SHP77 treated with DMSO at 0.1 percent for 48 hours (cell line): ENCODE measurements at places on chromosomes 6 and 20.

DNA sequence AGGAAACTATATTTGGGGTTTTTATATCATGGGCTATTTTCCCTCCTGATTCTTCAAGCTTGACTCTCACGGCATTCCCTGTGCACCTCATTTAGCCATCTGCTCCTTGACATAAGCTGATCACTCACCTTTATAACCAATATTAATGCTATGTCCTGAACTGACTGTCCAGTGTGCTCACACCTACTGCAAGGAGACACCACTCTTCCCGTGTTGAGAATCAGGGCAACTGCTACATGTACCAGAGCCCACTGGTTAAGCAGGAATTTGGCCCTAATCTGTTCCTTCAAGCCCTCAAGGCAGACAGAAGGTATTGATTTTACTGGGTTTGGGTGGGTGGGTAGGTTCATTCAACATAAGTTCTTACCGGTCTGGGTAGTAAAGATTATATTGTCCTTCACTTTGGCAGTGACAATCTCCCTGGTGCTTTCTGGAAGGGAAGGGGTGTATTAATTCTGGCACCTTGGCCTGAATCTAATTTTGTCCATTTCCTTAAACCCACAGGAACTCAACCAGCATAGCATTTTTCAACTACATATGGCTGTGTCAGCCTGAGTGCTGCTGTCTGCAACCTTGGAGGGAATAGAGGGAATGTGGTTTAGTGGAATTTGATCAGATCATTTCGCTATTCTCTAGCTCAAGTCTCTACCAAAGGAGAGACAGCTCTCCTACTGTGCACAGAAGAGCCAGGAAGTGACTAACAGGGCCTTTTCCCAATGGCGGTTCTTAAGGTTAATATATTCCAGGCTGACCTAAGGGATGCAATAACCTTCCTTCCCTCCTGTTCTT lies 293.2 kb downstream of the BTBD9 start:
- DNase-seq, result no peak

- DNase-seq, result peak; percentile 5
These were observed 12.0 kb upstream of the ABRACL start for GRCh38 chr6:139016337-139017213.

DNA sequence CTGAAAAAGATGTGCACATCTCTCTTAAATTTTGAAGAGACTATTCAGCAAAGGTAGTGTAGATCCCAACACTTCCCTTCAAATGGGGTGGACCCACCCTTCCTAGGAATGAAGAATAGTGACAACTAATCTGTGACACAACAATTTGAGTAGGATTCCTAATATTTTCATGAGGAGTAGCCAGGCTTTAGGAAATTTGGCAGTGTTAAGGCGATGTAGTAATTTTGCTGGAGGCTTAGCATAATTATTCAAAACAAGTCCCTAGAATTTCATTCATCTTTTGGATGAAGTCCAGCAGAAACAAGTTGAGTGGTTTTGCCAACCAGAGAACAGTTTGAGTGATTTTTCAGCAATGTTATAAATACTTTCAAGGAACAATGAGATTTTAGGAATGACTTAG lies 52.4 kb downstream of the ELOVL4 start:
- DNase-seq, result no peak

DNA sequence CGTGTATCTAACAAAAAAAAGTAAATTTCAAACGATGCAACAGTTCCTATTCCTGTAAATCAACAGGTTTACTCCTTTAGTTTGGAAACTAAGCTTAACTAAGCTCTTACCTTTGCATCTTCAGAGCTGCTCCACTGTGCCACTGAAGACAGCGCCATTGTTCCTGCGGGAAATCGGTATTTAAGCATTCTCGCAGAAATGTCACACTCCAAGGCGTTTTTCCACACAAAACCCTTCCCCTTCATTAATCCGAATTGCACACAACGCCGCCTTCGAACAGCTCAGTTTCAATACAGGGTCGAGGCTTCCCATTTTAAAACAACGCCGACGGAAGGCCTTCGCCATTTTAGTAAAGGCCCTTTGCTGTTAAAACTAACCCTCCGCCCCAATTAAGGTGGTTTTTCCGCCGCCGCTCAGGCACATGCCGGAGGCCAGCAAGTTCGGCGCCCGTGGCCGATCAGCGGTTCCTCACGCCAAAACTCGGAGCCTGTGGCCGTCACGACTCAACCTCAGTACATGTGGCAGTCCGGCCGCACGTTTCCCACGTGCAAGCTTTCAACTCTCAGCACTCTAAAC lies 35.4 kb upstream of the SYNCRIP start:
- no peak for DNase-seq

DNA sequence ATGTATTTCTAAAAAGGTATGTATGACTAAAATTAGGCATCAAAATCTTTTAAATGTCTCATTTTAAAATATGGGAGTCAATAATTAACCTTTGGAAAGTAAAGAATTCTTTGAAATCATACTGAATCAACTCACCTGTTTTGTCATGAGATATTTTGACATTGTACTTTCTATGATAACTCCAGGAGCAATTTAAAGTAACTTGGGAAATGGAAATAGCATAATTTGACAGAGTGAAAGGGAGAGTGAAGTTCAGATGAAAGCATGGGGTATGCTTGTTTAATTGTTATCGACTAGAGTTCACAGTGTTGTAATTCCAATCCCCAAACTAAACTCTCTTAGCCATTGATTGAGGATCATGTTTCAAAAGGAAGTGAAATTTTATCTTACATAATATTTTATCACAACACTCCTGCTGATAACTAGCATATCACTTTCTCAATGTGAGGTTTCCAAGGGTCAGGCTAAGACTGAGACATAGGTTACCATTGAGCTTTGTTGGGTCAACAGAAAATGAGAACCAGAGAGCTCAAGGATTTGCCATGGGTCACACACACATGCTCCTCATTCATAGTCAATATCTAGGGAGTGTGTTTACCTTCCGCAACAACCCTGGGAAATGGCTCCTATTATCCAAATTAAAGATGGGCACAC lies 2.3 kb downstream of the GSTA1 start:
- no peak for DNase-seq

DNA sequence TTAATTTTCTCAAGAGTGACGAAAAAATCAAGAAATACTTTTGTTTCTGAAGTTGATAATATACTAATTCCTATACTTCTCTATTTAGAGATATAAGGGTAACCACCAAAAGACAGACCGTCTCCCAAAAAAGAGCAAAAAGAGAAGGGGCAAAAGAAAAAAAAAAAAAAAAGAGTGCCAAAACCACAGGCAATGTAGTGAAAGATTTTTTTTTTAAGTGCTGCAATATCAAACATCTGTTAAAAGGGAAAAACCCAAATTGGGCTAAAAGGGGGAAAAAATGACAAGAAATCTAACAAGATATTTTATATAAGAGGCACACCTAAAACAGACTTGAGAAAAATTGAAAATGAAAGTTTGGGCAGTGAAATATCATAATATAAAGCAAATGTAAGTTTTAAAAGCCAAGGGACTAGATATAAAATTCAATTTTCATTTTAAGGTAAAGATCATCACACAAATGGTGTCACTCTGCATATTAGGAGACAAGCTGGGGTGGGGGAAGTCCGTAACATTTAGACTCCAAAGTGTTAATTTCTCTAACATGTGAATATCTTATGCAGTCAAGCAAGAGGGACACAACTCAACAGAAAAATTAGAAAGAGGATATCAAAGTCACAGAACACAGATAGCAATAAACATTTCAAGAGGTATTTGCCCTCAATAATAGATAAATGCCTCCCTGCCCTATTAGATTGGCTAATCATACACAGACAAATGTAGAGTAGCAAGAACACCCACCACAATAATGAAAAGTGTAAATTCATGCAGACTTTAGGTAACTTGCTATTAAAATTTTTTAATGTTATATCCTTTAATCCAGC lies 9.1 kb downstream of the C6orf52 start:
- DNase-seq, result no peak

DNA sequence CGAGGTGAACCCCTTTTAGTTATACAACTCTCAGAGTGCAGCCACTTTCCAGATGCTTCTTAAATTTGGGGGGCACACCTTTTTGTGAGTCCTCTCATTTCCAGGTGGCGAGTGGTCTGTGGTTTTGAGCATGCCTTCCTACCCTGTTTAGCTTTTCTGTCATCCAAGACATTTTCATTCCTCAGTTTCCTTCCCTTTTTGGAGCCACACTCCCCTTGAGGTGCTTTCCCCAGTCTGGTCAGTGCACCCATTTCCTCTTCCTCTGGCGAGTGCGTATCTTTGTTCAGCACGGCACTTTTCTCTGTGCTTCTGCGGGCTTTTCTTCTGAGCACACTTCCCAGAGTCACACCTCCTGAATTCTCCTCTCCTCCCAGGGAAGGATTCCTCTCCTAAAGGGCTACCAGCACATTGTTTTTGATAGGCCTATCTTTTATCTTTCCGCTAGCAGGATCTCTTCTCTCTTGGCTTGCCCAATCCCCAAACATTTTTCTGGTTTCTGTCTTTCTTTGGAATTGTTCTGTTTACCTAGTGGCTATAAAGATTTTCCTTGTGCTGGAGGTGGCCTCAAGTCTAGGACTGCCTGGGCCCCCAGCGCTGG lies 1.4 kb downstream of the PHF20 start:
- no peak for DNase-seq

DNA sequence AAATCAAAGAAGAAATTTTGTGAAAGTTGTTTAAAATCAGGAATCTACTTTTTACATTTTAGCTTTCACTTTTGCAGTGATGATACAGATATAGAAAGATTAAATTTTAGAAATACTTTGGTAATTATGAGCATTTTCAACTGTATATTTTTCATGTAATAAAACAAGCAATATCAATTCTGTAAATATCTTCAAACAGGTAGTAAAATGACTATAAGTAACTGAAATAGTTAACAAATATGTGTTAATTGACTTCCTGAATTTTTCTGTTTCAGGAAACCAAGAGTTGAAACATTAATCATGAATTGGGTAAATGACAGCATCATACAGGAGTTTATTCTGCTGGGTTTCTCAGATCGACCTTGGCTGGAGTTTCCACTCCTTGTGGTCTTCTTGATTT lies at the start of gene OR2B6:
TSS of gene OR2B6 (plus strand) at position 301 of the 400 bp plus-strand sequence. CDS start at position 301, 0 bp downstream.
- no peak for DNase-seq

GRCh38 chr6:100622907-100623692 lies 158.4 kb upstream of the SIM1 start:
- DNase-seq, result no peak

GRCh38 chr6:148867862-148868261 lies 121.0 kb downstream of the UST start:
- no peak for DNase-seq

DNA sequence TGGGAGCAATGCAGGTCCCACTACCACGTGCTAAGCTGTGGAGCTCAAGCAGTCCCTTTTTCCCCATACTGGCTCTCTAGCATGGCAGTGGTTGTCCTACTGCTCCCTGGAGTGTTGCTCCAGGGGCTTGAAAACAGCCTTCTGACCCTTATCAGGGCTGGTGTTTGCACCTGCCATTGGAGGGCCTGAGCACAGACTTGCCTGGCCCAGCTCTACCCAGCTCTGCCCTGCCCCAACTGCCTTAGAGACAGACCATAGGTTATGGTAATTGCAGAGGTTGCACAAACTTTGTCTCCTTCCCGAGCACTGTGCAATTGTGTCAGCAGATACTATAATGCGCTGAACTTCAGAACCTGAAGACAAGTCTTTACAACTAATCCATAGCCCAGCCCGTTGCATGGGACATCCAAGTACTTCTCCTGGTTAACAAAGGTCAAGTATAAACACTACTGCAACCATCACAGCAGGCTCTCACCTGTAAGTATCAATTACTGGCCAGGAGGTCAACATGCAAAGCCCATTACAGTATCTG lies 58.7 kb downstream of the PDSS2 start:
- no peak for DNase-seq

DNA sequence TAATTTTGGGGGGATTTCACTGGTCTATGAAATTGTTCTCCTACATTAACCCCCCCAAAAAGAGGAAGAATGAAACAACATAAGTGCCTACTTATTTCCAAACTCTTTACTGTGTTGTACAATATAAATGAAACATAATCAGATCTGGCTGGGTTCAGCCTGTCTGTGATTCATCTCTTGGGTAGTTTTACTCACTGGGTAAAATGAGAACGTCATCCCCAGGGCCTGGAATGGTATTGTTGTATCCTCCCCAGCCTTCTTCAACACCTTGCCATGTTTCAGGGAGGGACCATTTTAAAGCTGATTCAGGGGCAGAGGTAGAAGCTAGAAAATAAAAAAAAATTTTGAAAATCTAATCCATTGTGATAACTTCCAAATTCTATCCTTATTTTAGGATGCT lies 256.7 kb downstream of the PKHD1 start:
- DNase-seq, result no peak
